Naive thymus-derived CD4-positive, alpha-beta T cell (primary cell): ENCODE measurements at places on chromosomes 6 and 20. TPM values are rescaled to one million over a fixed set of nuclear protein-coding genes. Genes with fewer than 3 reads are reported as not detected.

Gene CD24
- 3.5 TPM for total RNA-seq

Gene SLC22A1
- total RNA-seq, result 1.2 TPM

Gene XKR7
- total RNA-seq, result 0.05 TPM

Gene SLC22A16
- not detected in 2 replicates for total RNA-seq

- no peak for DNase-seq
Observed at GRCh38 chr6:35409245-35409644, 42.9 kb upstream of the FANCE start.

- no peak for DNase-seq
Observed at GRCh38 chr6:66421570-66421969, 714.5 kb upstream of the EYS start.

GRCh38 chr6:144150710-144151657, 667 bp downstream of the STX11 start:
- peak; percentile 60 for DNase-seq

- DNase-seq, result no peak
Observed at GRCh38 chr6:145809785-145810184, 4.8 kb downstream of the FBXO30 start.

GRCh38 chr6:89525786-89526562, 93.0 kb downstream of the ANKRD6 start:
- no peak for DNase-seq
